Right renal cortex interstitium (tissue), 3 donors: ENCODE measurements at places on chromosomes 2 and 18.

GRCh38 chr2:32553829-32554432 is 73.9 kb upstream of the TTC27 start:
- DNase-seq: peak; percentile 19

DNA sequence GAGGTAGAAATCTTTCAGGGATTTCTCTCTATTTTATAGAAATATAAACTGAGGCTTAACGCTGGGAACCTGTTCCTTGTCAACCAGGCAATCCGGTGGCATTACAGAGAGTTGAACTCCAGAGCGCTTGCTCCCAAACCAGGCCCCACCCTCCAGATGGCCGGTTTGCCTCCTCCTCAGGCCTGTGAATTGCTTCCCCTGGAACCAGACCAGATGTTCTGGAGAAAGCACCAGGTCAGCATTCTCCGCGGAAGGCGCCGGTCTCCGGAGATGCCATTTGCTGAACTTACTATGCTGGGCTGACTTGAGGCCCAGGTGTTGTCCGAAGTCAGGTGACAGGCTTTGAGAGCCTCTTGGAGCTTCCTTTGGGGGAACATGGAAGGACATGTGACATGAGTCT is 17.2 kb downstream of the TNP1 start:
- DNase-seq: no peak

- DNase-seq: no peak
Measured at GRCh38 chr2:240437551-240437860, 2.0 kb downstream of the GPC1 start.

DNA sequence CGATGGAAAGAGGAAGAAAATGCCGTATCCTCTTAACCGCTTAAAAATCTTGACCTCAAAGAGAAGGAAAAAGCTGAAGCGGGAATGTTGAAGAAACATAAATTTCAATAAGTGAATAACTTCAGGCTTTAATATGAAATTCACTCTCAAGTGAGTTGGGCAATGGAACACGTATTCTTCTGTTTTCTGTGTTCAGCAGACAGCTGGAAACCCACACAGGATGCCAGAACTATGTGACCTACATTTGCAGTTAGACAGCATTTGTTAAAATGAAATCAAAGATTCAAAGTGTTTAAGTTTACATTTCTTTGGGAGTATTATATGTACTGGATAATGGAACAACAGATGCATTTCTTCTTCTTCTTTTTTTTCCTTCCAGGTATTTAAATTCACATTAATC is 80.5 kb upstream of the SPATS2L start:
- no peak for DNase-seq

GRCh38 chr2:98908931-98909316 is 27.1 kb downstream of the CRACDL start:
- DNase-seq: no peak

- DNase-seq: no peak
Measured at GRCh38 chr2:60532421-60532820, 21.0 kb downstream of the BCL11A start.

DNA sequence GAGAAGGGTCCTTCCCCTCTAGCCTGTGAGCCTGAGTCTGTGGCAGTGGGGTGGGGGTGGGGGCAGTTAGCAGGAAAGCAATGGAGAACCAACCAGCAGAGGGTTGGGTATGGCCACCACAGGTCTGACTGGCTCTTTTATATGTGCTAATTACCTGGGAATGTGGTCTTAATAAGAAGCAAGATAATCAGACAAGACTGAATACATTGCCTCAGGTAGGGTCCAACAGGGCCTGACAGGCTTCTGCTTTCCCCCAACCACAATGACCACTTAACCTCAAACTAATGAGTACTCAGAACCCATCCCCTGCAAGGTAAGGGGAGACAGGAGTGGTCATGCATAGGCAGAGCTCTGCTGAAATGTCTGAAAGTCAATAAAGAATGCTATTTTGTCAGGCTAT is 39.2 kb upstream of the GALNT1 start:
- no peak for DNase-seq

DNA sequence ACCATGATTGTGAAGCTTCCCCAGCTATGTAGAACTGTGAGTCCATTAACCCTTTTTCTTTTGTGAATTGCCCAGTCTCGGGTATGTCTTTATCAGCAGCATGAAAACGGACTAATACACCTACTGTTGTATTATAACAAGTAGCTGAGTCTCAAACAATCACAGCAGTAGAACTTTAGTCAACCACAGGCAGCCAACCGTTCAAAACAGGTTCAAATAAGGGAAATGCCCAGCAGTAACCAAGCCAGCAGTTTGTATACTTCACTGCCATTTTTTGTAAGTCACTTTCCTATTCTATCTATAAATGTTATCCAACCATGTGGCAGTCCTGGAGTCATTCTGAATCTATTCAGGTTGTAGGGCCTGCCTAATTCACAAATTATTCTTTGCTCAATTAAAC is 1560.6 kb upstream of the SLC39A10 start:
- DNase-seq: no peak

GRCh38 chr2:219204425-219205164 is 2.0 kb upstream of the ZFAND2B start:
- no peak for DNase-seq

- no peak for DNase-seq
Measured at GRCh38 chr2:99789849-99790248, 300.0 kb upstream of the REV1 start.
